ENCODE measurements at places on chromosomes 12 and 14.
A peak's percentile ranks its signal among the peaks of the same experiment; 100 is the strongest.

GRCh38 chr14:104706733-104707607 lies 17.1 kb upstream of the ADSS1 start:
- no peak for DNase-seq

GRCh38 chr12:24649634-24650033 lies 299.3 kb downstream of the BCAT1 start:
- no peak for DNase-seq

- DNase-seq, result no peak
These were observed 60.1 kb downstream of the FSCB start for GRCh38 chr14:44446965-44447364.

- no peak for DNase-seq
These were observed 39.4 kb downstream of the RTN1 start for GRCh38 chr14:59831121-59831730.

GRCh38 chr14:65065719-65066118 lies 36.6 kb downstream of the MAX start:
- DNase-seq, result no peak

- DNase-seq, result no peak
These were observed 85.4 kb downstream of the PTCSC3 start for GRCh38 chr14:36091096-36091495.

GRCh38 chr12:1830981-1831963 lies 10.9 kb downstream of the LRTM2 start:
- DNase-seq, result no peak

- no peak for DNase-seq
These were observed 5.4 kb upstream of the MGAT4C start for GRCh38 chr12:86261578-86261977.

DNA sequence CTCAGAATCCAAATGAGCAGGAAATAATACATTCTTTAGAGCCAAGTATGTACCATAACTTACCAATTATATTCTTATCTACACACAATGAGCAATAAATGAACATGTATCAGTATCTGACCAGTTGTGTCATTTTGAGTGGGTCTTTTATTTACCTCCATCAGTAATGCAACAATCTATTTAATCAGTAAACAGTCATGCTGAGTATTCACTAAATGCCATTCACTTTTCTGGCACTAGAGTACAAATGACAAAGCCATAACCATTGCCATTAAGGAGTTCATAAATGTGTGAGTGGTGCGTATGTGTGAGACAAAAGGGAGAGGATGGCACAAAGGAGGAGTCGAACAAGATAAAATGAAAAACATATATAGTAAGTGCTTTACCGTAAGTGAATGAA lies 1.5 kb upstream of the STRAP start:
- DNase-seq, result no peak

GRCh38 chr12:34286934-34287333 lies 264.6 kb downstream of the ALG10 start:
- no peak for DNase-seq

GRCh38 chr14:65159281-65160062 lies 57.2 kb upstream of the MAX start:
- no peak for DNase-seq

GRCh38 chr12:95611676-95612309 lies 60.5 kb upstream of the USP44 start:
- DNase-seq, result no peak

DNA sequence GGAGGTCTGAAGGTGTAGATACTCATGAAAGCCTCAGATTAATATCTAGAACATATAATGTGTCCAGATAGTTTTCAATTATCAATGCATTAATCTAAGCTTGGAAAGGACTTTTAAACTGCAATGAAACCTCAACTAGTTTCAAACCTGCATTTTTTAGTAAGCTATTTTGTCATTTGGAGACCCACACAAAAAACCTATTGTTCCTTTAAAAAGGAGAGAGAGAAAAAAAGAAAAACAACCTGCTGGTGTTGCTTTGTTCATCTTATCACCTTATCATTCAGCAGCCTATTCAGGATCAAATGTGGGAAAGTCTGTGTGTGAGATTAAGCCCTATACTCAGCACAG lies 215.7 kb upstream of the PLEKHG7 start:
- no peak for DNase-seq

DNA sequence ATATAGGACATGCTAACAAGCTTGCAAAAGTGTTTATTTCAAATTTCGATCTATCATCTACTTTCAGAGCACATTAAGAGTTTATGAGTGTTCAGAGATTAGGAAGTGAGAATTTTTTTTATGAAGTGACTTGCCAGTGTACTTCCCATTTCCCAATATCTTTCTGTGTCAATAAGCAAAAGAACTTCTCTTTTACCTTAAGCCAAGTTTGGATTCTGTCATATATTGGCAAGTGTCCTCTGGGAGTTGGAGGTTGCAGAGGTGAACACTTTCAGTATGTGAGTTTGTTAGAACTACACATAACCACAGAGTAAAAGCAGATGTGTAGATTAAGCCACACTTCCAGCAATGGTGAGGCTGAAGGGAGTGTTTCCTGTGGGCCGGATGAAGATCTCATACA lies 16.6 kb upstream of the KLRF1 start:
- no peak for DNase-seq

GRCh38 chr14:61525293-61526011 lies 169.9 kb upstream of the HIF1A start:
- no peak for DNase-seq

DNA sequence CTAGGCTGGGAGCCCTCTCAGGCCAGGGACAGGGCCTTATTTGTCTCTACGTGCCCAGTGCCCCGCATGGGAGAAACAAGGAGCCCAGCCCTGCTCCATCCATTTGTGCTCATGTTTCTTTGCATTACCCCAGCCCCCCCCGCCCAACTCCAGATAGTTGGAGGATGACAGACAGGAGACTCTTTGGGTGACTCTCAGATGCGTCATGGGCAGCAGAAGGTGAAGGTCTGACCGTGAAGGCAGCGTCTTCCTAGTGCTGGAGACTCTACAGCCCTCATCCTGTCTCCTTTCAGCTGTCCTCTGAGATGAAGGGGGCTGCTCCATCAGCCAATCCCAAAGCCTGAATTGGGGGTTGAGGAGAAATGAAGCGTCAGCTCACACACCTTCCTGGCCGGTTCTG lies 283 bp upstream of the PSMB11 start:
- no peak for DNase-seq

DNA sequence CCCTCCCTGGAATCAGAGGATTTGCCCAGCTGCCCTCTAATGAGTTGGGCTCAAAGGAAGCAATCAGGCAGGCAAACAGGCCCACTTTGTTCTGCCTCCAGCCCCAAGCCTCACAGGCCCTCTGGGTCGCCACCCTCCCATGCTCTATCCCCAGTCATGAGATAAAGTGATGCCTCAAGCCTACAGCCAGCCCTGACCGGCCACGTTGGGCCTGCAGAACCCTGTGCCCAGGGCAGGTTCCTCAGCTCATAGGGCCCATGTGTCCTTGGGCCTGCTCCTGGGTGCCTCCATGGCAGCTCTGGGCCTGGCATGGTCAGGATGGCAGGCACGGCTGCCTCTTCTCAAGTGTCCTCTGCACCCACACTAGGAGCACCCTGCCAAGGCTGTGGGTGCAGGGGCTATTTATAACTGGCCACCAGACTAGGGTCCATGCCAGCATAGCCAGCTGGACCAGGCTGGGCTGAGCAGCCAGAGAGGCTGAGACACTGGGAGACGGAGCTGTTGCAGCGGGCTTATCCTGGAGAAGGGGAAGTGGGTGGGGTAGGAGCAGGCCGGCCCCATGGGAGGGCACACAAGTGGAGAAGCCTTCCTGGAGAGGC lies 20.2 kb downstream of the HDAC7 start:
- DNase-seq, result peak; percentile 69

DNA sequence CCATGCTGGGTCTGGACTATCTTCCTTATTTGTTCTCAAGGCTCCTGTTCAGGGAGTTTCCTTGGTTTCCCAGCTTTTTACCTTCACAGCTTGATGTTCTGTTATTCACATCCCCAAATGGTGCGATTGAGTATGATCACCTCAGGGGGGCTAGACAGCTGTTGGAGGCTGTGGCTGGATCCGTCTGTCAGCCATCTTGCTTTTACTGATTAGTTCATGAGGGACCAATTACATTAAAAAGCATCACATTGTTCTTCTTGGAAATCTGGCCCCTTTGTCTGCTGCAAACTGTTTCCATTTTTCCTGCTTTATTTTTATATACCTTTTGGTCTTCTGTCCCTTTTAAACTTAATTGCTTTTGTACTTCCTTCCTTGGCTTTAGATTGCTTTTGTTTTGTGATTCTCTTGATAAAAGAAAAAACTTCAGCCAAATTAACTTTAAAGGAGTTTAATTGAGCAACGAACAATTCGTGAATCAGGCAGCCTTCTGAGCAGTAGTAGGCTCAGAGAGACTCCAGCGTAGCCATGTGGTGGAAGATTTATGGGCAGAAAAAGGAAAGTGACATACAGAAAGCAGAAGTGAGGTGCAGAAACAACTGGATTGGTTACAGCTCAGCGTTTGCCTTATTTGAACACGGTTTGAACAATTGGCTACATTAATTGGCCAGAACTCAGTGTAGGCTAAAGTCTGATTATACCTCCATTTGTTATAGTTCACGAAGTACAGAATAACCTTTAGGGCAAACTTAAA lies 208.7 kb downstream of the AEBP2 start:
- no peak for DNase-seq

GRCh38 chr14:99733211-99733539 lies 49.1 kb downstream of the CYP46A1 start:
- DNase-seq, result no peak

DNA sequence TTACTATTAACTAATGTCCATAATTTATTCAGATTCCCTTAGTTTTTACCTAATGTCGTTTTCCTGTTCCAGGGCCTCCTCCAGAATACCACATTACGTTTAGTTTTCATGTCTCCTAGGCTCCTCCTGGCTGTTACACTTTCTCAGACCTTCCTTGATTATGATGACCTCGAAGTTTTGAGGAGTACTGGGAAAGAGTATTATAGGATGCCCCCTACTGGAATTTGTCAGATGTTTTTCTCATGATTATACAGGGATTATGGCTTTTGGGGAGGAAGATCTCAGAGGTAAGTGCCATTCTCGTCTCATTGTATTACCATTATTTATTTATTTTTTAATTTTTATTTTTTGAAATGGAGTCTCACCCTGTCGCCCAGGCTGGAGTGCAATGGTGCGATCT lies 17.7 kb upstream of the C1S start:
- no peak for DNase-seq

DNA sequence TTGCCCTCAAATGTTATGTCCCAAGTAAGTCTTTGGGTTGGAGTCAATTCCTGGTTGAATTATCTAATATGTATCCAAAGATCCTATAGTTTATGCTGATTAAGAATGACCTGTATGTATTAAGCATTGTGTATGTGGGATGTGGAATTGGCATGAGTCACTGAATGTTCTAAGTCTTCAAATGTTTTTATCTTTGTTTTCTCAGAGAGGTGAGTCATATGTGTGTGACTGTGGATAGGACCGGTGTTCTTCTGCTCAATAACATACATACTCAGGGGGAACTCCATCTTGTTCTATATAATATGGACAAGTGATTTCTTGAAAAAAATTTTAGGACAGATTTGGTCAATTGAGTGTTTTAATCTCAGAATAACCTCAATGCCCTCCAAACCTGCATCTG lies 57.9 kb downstream of the NAV3 start:
- no peak for DNase-seq

DNA sequence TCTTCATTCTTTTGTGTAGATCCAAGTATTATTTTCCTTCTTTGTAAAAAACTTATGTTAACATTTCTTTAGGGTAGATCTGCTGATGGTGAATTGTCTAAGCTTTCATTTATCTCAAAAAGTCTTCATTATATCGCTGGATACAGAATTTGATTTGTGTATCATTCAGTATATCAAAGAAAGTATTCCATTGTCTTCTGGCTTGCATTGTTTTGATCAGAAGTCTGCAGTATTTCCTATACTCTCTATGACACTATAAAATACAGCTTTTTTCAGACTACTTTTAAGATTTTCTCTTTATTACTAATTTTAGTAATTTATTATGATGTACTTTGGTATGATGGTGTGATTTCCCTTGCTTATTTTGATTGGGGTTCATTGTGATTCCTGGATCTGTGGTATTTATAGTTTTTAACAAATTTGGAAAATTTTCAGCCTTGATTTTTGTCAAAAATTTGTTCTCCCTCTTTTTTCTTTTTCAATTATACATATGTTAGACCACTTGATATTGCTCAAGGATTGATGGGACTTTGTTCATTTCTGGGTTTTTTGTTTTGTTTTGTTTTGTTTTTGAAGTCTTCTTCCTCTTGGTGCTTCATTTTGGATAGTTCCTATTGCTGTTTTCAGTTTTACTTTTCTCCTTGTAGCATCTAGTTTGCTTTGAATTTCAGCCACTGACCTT lies 176.5 kb downstream of the ZFP36L1 start:
- no peak for DNase-seq

DNA sequence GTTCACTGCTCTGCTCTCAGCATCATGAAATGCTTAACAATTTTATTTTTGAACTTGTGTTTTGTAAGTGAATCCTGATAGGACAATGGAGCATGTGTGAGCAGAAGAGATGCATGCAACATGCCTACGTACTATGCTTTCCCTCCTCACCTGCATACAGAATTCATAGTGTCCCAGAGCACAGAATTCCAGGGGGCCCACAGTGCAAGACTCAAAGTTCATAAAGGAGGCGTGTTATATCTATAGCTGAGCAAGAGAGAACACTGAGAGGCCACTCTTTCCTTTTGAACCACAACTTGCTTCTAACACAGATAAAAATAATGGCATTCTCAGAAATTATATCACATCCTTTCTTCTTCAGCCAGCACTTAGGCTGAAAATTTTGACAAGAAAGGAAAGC lies 28.8 kb downstream of the BHLHE41 start:
- DNase-seq, result no peak

DNA sequence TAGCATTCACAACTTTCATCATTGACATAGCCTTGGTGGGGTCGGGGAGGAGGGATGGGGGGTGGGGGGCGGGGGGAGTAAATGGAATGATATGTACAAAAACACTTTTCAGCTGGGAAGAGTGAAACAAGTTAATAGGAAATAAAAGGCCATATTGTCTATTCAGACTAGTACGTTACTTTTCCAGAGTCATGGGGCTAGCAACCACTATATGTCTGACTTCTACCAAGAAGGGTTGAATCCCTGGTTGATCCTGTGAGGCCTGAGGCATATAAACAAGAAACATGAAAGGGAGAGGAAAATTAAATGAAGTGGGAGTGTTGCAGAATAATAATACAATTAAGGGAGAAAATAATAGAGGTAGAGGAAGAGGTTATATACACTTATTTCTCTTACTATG lies 225.5 kb downstream of the ERC1 start:
- no peak for DNase-seq

Measured in hippocampal formation (tissue), 2 donors.